ENCODE measurements at places on chromosomes 4 and X.

- no peak for DNase-seq
These were observed 280.6 kb downstream of the PPP3CA start for GRCh38 chr4:101066626-101067170.

DNA sequence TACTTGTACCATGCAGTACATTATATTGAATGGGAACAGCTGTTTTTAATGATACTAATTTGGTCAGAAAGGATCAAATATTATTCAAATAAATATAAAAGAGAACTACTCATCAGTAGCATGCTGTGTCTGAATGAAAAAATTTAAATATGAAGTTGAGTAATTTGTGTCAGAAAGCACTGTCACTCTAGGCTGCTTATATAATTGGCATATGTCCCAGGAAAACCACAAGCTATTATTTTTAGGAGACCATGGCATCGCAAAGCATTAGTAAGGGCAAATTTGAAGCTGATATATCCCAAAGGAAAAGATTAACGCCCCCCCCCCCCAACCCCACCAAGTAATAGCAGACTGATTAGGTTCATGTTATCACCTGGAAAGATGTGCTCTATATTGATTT, 388.5 kb upstream of the SPANXN4 start:
- no peak for DNase-seq

DNA sequence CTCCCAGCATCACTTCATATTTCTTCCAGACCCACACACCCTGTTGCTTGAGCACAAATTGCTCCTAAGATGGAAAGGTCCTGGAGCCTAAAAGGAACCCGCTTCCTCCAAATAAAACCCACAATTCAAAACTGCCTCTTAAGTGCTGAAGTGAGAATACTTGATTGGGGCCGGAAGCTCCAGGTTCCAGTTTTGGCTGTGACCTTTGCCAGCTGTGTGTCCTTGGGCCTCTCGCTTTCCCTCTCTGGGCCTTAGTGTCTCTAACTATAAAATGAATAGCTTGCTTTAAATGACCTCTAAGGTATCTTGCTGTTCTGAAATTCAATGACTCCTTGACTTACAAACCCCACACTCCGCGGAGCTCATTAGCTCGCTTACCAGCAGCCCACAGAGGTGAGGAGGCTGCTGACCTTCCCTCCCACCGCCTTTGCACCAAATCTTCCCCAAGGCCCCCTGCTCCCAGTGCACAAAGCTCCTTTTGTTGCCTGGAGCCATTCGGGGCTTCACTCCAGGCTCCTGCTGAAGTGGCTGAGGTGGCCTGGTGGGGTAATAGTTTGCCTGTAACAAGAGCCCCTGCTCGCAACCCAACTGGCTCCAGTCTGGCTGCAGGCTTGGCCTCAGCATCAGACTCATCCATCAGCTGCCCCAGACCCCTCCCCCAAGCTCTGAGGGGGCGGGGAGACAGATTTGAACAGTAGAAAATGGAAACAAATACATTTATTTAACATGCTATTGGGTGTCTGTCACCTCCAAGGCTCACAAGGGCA, 21.8 kb downstream of the STARD8 start:
- DNase-seq: no peak

DNA sequence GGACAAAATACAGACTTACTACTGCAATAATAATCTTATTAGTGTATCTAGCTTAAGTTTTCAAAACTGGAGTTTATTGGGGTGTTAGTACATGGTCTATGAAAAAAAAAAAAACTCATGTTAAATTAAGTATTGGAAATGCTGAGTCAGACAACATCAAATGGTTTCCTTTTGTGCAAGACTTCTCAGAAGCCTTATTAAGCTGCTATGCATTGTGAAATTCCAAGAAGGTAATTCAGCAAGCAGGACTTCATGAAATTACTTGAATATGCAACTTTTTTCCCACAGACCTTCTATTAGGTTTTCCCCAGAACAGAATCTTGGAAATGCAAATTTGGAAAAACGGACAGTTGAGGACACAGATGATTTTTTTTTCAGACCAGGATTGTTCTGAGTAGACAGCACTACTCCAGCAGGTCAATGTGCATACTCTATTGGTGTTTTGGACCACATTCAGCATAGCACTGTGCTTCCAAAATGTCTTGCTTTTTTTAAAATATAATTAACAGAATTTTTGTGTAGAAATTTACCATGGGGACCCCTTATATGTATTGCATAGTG, 568.8 kb upstream of the TENM3 start:
- peak; percentile 89 for DNase-seq

- no peak for DNase-seq
These were observed 23.8 kb upstream of the CD38 start for GRCh38 chr4:15754323-15754722.

GRCh38 chr4:110589297-110589696, 33.6 kb downstream of the PITX2 start:
- no peak for DNase-seq

DNA sequence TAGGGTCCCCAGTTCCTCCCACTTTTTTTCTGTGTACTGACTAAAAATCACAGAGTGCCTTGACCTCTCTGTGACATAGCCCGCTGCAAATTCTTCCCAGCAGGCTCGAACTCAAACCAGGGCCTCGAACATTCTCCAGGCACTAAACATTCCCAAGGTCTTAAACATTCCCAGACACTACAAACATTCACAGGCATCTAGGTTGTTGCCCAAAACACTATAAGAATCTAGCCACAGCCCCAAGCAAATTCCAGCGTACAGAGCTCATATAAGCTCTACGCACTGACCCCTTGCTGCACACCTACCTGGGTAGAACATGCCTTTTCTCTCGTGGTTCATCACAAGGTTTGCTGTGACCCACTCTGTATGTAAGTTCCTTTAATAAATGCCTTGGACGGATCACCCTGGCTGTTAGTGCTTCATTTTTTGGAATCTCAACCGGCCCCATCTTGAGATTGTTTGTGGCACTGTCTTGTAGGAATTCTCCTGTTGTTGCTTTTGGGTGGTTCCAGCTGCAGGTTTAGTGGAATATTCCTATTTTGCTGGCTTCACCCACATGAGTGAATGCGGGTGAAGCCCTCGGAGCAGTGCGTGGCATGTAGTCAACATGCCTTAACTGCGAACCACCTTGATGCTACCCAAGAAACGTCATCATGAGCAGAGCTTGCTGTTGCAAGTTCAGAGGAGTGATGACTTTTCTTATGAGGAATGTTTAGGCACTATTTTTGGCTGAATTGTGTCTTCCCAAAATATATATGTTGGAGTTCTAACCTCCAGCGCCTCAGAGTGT, 230.0 kb downstream of the HS3ST1 start:
- DNase-seq: no peak

GRCh38 chr4:185470501-185471195, 885 bp downstream of the CCDC110 start:
- DNase-seq: no peak

GRCh38 chrX:46637938-46638337, 64.4 kb downstream of the CHST7 start:
- DNase-seq: no peak

DNA sequence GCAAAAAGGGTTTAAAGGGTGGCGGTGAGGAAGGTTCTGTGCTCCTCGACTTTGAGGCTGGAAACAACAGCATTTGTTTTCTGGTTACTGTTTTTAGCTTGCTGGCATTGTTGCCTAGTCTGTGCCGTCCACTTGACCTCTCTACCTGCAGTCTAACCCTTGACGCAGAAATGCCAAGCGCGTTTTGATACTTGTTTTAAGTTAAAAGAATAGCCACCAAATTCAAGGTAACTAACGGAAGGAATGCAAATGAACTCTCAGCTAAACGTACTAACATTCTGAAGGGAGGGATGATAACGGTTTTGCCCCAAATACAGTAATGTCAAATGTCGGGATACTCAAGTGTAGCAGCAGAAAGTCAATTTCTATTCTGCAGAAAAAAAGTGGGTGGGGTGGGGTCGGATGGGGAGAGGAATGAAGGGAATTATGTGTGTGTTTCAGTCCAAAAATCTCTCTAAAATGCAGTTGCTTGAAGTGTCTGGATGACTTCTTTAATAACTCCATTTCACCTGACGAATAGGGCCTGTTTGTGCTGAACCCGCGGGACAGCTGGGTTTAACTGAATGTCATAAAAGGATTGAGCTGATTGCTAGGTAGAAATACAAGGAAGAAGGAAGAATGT, 3.4 kb upstream of the NKX6-1 start:
- no peak for DNase-seq

GRCh38 chr4:20598626-20599025, 101.6 kb upstream of the PACRGL start:
- no peak for DNase-seq

DNA sequence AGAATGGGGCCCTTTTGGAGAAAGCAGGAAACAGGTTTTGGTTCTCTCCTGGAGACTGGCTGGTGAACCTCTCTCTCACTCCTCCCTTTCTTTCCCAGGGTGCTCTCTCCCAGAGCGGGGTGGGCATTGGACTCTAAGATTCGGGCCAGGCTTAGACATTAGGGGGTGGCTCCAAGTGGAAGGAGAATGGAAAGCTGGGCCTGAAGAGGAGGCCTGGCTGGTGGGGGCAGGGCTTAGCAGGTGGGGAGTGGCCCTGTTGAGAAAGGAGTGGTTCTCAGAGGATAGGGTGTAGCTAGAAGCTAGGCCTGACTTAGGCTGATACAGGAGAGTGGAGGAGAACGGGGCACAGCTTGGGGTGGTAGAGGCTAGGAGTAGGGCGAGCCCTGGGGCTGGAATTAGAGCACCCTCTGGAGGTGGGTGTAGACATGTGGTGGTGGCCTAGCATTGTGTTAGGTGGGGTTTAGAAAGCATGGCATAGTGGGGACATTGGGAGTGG, 5.7 kb downstream of the PLP2 start:
- no peak for DNase-seq

GRCh38 chrX:10457092-10457491, 163.3 kb downstream of the MID1 start:
- no peak for DNase-seq

GRCh38 chr4:101419336-101420135, 72.2 kb upstream of the PPP3CA start:
- DNase-seq: no peak

GRCh38 chrX:6961286-6962005, 186.1 kb upstream of the STS start:
- DNase-seq: no peak

- DNase-seq: no peak
These were observed 115.8 kb upstream of the FAT4 start for GRCh38 chr4:125198916-125199315.

DNA sequence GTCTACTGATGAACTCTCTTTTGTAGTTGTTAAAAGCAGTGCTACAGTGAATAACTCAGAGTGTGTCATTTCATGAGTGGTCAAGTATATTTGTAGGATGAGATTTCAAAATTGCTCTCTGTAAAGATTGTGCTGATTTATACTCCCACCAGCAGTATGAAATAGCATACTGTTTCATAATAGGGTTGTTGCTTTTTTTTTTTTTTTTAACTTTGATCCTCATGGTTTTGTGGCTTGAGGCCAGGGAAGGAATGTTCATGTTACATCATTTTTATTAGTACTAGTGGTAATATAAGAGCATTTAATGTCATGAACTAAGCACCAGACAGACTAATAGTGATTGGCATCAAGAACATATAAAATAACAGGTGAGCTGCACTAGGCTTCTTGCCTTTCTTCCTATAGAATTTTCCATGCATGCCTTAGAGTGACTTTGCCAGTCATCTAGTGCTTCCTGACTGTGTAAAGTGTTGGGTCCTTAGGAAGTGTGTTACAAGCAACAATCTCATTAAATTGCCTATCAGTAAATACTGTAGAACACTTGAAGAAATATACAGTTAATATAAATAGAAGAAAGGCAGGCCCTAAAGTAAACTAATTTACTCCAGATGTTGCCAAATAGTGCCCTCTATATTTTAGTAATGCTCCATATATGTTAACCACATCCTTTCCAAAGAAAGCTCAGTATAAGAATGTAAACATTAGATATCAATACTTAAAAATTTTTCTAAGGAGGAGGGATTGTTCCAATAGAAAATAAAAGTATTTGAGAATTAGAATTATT, 38.6 kb upstream of the MSMO1 start:
- DNase-seq: peak; percentile 54

DNA sequence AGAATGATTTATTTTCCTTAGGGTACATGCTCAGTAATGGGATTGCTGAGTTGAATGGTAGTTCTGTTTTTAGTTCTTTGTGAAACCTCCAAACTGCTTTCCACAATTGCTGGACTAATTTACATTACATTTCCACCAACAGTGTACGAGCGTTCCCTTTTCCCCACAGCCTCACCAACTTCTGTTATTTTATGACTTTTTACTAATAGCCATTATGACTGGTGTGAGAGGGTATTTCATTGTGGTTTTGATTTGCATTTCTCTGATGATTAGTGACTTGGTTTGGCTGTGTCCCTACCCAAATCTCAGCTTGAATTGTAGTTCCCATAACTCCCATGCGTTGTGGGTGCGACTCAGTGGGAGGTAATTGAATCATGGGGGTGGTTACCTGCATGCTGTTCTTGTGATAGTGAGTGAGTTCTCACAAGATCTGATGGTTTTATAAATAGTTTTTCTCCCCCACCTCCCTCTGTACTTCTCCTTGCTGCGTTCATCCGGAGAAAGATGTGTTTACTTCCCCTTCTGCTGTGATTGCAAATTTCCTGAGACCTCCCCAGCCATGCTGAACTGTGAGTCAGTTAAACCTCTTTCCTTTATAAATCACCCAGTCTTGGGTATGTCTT, 95.1 kb downstream of the GBA3 start:
- DNase-seq: no peak
